ENCODE measurements at places on chromosomes 1 and 21. TPM values are rescaled to one million over a fixed set of nuclear protein-coding genes. Genes with fewer than 3 reads are reported as not detected.

- no peaks in the 10 kb centered on the region for H3K36me3 ChIP-seq
- H3K27me3 ChIP-seq = no peaks in the 10 kb centered on the region
- no peak overlapping the region for H3K4me3 ChIP-seq
Observed at GRCh38 chr1:34750610-34751009, 4.2 kb upstream of the GJB5 start.

- H3K4me3 ChIP-seq = no peak overlapping the region
- peaks cover 3% of the 10 kb centered on the region for H3K27me3 ChIP-seq
- DNase-seq = no peak
- H3K36me3 ChIP-seq = no peaks in the 10 kb centered on the region
- no peaks in the 10 kb centered on the region for H3K4me1 ChIP-seq
- H3K27ac ChIP-seq = no peak overlapping the region
Observed at GRCh38 chr1:117250061-117250606, 39.4 kb upstream of the VTCN1 start.

The COL11A1 gene
- total RNA-seq = not detected

GRCh38 chr1:9280015-9280860, 12.5 kb upstream of the SPSB1 start:
- H3K4me1 ChIP-seq = peaks cover 42% of the 10 kb centered on the region
- no peak overlapping the region for H3K4me3 ChIP-seq
- H3K36me3 ChIP-seq = no peaks in the 10 kb centered on the region
- H3K27me3 ChIP-seq = no peaks in the 10 kb centered on the region
- no peak overlapping the region for H3K27ac ChIP-seq
- peak; percentile 80 for DNase-seq

DNA sequence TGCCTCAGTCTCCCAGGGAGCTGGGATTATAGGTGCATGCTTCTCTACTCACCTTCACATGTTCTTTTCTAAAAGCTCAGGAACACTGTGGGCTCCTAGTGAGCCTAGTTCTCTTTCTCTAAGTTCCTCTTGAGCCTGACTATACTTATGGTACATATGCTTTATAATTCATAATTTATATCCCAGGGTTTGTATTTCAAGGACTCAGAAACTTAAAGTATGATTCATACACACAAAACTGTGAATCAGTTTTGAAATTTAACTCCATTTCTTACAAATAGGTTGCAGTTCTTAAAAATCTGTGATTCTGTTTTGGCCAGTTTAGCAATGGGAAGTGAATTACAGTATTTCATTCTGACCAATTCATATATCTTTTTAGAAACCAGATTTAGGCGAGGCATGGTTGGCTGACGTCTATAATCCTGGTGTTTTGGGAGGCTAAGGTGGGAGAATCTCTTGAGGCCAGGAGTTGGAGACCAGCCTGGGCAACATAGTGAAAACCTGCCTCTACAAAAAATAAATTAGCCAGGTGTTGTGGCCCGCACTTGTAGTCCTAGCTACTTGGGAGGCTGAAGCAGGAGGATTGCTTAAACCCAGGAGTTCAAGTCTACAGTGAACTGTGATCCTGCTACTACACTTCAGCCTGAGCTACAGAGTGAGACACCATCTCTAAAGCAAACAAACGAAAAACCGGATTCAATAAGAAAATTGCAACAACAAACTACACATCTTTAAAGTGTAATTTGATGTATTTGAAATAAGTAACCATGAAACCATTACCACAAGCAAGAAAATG, 15.6 kb downstream of the RASAL2 start:
- no peak overlapping the region for H3K4me3 ChIP-seq
- no peaks in the 10 kb centered on the region for H3K4me1 ChIP-seq
- DNase-seq = no peak
- H3K27ac ChIP-seq = no peak overlapping the region
- H3K27me3 ChIP-seq = peaks cover 2% of the 10 kb centered on the region
- no peaks in the 10 kb centered on the region for H3K36me3 ChIP-seq

DNA sequence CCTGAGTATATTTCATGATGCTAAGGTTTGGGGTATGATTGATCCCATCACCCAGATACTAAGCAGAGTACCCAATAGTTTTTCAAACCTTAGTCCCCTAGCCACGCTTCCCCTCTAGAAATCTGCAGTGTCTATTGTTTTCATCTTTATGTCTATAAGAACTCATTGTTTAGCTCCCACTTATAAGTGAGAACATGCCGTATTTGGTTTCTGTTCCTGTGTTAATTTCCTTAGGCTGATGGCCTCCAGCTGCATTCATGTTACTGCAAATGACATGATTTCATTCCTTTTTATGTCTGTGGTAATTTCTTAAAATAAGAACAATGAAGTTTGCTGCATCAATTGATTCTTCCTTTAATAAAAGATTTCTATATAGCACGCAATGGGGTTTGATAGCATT, 301.3 kb downstream of the PLPP3 start:
- H3K36me3 ChIP-seq = no peaks in the 10 kb centered on the region
- DNase-seq = no peak
- no peak overlapping the region for H3K4me3 ChIP-seq
- H3K4me1 ChIP-seq = no peaks in the 10 kb centered on the region

The ADAMTS1 gene
- not detected for total RNA-seq

DNA sequence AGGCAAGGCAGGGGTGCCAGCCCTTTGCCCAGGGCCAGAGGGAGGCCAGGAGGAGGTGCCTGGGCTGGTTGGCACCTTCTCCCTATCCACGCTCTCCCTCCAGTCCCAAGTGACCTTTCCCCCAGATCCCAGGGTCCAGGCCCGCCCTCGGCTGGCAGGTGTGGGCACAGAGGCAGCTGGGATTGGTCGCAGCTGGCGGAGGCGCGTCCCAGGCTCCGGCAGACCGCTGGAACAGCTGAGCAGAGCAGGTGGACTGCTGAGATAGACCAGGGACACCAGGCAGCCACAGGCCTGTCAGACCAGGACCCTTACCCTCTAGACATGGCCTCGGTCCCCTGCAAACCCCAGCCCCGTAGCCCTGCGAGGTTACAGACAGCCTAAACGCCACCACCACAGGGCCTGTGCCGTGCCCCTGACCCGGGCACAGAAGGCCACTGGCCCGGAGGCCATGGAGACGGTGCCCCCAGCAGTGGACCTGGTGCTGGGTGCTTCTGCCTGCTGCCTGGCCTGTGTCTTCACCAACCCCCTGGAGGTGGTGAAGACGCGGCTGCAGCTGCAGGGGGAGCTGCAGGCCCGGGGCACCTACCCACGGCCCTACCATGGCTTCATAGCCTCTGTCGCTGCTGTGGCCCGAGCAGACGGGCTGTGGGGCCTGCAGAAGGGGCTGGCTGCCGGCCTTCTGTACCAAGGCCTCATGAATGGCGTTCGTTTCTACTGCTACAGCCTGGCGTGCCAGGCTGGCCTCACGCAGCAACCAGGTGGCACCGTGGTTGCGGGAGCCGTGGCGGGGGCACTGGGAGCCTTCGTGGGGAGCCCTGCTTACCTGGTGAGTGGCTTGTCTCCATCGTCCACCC, at the start of gene SLC25A34:
TSS of gene SLC25A34 (plus strand) at position 221 of the 854 bp plus-strand sequence. CDS start at position 449, 228 bp downstream.
- DNase-seq = no peak
- H3K4me3 ChIP-seq = no peak within 1 kb of the TSS
- peaks cover under 1% of the 10 kb centered on the region for H3K4me1 ChIP-seq

DNA sequence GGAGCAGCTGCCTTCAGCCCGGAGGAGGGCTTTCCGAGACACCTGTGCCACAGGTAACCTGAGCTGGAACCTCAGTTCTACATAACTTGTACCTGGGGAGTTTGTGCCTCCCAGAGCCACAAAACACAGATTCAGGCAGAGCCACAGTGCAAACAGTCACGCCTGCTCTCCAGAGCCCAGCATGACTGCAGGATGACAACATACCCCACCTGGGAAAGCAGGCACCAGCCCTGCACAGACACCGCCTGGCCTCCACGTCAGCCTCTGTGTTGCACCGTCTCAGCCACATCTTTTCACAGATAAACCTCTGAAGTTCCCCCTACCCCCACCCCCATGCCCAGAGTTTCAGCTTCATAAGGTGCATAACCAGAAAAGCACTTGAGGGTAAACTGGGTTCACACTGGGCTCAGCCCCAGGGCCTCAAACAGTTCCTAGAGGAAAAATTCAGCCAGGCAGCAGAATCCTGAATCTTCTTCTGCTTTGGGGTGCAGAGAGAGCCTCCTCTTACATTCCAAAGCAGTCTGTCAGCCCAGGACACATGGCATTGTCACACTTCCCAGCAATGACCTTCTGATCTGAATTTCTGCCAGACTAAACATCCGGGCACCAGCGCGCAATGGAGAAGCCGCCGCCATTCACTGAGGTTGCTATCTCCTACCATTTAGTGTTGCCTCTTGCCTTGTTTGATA, 229.5 kb downstream of the TOMM20 start:
- no peak overlapping the region for H3K27ac ChIP-seq
- no peak for DNase-seq
- no peak overlapping the region for H3K4me3 ChIP-seq
- no peaks in the 10 kb centered on the region for H3K27me3 ChIP-seq

The PKP1 gene
- total RNA-seq = not detected

The TBX19 gene
- total RNA-seq = 1.5 TPM

DNA sequence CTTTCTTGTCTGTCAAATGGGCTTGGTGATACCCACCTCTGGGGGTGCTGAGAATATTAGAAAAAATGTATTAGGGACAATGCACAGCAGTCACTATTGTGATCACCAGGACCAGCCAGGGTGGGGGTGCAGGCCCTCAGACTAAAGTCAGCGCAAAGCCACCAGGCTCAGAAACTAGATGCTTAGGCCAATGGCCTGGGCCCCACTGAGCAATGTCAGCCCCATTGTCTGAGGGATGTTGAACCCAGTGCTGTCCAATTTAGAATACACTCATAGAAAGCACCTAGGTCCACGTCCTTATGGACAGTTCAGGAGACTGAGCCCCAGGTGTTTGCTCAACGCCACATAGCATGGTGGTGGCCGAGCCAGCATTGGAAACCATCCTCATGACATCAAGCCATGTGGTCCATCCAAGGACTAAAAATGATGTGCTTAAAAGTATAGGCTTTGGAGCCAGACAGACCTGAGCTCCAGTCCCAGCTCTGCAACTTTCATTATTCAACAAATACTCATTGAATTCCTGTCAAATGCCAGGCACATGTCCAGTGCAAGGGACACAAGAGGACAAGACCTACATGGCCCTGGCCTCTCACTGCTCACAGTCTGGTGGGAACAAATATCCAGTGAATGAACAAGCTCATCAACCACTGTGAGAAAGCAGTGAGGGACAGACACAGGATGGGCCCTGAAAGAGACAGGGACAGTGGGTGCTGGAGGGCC, 273.8 kb downstream of the MATN1 start:
- no peak for DNase-seq
- no peaks in the 10 kb centered on the region for H3K4me1 ChIP-seq
- no peaks in the 10 kb centered on the region for H3K36me3 ChIP-seq
- no peak overlapping the region for H3K4me3 ChIP-seq

The MX2 gene
- 32.5 TPM for total RNA-seq

The SYNC gene
- not detected for total RNA-seq

GRCh38 chr1:218361298-218362065, 16.3 kb downstream of the TGFB2 start:
- no peaks in the 10 kb centered on the region for H3K36me3 ChIP-seq
- H3K4me1 ChIP-seq = no peaks in the 10 kb centered on the region
- H3K27ac ChIP-seq = no peak overlapping the region
- no peak for DNase-seq

DNA sequence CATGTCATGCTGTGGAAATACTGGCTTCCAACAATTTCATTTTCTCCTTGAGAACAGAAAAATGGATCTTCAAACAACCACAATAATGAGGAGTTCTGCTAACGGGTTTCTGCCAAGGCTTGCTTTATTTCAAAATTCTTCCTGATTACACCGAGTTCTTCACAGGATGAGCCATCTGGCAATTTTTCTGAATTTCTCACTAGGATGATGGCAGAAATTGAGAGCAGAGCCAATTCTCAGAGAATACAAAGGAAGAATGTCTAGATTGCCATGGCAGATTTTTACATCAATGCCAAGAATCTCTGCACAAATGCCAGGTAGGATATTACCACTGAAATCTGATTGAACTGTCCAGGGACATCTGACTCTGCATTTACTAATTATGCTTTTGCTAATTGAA, 619.0 kb upstream of the CHRM3 start:
- no peak for DNase-seq
- H3K27me3 ChIP-seq = no peaks in the 10 kb centered on the region
- no peaks in the 10 kb centered on the region for H3K36me3 ChIP-seq
- no peaks in the 10 kb centered on the region for H3K4me1 ChIP-seq
- H3K4me3 ChIP-seq = no peak overlapping the region
- H3K27ac ChIP-seq = no peak overlapping the region

The COL9A2 gene
- 6.2 TPM for total RNA-seq

The PRDM2 gene
- 33.8 TPM for total RNA-seq

- no peak overlapping the region for H3K4me3 ChIP-seq
- H3K27ac ChIP-seq = no peak overlapping the region
- no peaks in the 10 kb centered on the region for H3K27me3 ChIP-seq
Observed at GRCh38 chr21:35559829-35560225, 500.5 kb downstream of the SETD4 start.

The NUP210L gene
- total RNA-seq = 0.02 TPM

The CAPN8 gene
- not detected for total RNA-seq

GRCh38 chr1:235074523-235075047, 54.1 kb downstream of the TOMM20 start:
- DNase-seq = peak; percentile 77
- H3K27ac ChIP-seq = peak overlapping the region; percentile 90
- H3K36me3 ChIP-seq = no peaks in the 10 kb centered on the region
- H3K4me1 ChIP-seq = peaks cover 36% of the 10 kb centered on the region

GRCh38 chr1:218490406-218490922, 145.3 kb downstream of the TGFB2 start:
- H3K4me3 ChIP-seq = no peak overlapping the region
- H3K27me3 ChIP-seq = no peaks in the 10 kb centered on the region
- H3K36me3 ChIP-seq = no peaks in the 10 kb centered on the region
- H3K27ac ChIP-seq = no peak overlapping the region

The TMEM200B gene
- 2.7 TPM for total RNA-seq

- H3K27ac ChIP-seq = no peak overlapping the region
- DNase-seq = no peak
- no peaks in the 10 kb centered on the region for H3K27me3 ChIP-seq
- peaks cover 2% of the 10 kb centered on the region for H3K36me3 ChIP-seq
- no peak overlapping the region for H3K4me3 ChIP-seq
Observed at GRCh38 chr1:84611796-84612195, 37.6 kb upstream of the CTBS start.

- no peaks in the 10 kb centered on the region for H3K36me3 ChIP-seq
- H3K27ac ChIP-seq = no peak overlapping the region
- H3K27me3 ChIP-seq = peaks cover 13% of the 10 kb centered on the region
- H3K4me3 ChIP-seq = no peak overlapping the region
- no peaks in the 10 kb centered on the region for H3K4me1 ChIP-seq
- DNase-seq = no peak
Observed at GRCh38 chr1:36776256-36776655, 258.1 kb downstream of the GRIK3 start.

DNA sequence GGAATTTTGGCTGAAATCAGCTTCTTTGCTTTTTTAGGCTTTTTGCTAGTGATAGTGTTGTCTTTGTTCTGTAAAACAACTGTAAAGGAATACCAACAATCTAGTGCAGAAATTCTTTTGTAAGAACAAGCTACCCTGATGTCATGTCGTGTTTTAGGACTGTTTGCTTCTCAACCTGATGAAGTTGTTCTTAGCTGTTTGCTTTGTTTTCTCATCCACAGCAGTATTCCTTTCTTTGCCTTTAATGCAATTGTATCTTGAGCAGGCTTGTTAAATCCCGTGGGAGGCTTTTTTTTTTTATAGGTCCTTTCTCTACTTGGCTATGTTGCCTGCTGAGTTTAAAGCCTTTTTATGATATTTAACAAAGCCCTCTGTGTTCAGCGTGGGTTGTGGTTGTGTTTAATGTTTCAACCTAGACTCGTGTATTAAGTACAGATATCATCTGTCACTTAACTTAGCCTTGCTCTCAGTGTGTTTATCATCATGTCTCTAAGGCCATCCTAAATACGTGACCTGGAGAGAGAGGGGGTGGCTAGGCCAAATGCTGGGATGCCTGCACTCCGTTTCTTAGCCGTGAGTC, 31.6 kb downstream of the ADARB1 start:
- peaks cover 2% of the 10 kb centered on the region for H3K36me3 ChIP-seq
- peak overlapping the region; percentile 39 for H3K27ac ChIP-seq

The PPFIA4 gene
- total RNA-seq = 6.5 TPM
